ENCODE measurements at places on chromosomes 12 and 14.

DNA sequence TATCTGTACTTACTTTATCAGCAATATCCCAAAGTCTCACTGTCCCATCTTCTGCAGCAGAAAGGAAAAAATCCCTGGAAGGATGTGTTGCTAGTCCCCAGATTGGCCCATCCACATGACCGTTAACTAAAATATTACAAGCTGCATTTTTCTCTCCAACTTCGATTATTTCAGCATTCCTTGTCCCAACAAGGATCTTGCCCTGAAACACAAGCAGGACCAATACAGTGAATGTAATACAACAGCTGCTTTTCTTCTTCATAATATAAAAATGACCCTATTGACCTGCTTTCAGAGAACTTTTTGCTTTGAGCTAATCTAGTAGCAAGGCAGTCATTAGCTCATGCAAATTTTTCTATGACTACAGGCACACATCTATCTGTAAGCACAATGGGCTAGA lies 58.3 kb downstream of the ZC3H14 start:
- DNase-seq: no peak

DNA sequence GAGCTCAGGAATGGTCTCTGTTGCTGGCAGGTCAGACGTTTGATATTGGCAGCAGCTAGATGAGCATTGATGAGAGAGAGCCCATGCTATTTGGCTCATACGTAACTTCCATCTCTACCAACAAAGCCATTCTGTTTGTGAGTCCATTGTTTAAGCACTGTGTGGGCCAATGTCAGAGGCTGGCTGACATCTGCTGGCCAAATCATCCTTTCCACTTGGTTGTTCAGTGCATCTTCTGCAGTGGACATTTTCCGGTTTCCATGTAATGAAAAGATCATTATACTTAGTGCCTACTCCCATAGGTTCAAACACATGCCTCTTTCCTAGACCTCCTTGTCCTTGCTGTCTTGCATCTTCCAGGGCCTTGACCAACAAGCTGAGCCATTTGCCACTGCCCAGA lies 59.2 kb downstream of the IFT81 start:
- DNase-seq: no peak

DNA sequence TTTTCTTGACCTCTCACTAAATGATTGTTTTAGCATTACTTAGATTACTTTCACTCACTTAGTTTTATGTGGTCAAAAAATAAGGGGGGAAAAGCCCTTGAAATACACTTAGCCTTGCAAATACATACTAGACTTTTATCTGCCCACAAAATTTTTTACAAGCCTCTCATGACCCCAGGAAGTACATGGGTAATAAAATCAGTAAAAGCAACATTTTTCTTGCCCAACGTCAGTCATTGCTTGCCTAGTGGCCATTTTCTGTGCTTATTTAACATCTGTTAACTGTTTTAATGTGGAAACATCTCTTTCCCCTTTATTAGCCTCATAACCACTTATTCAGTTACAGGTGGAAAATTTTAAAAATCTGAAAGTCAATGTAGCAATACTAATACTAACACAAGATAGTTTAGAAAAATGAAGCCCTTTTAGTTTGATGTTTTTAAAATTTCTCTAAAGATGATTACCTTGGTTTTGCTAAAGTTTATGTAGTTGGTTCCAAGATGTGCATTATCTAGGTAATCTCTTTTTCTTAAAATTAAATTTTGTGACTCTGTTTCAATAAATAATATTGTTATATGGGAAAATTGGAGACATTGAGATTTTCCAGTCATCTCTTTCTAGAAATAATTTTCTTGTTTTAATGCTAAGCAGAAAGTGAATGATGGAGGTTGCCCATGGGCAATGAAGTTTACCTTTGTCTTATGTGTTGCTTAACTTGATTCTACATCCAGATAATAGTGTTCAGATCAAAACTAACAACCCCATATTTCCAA lies 175.5 kb downstream of the TMTC2 start:
- no peak for DNase-seq

DNA sequence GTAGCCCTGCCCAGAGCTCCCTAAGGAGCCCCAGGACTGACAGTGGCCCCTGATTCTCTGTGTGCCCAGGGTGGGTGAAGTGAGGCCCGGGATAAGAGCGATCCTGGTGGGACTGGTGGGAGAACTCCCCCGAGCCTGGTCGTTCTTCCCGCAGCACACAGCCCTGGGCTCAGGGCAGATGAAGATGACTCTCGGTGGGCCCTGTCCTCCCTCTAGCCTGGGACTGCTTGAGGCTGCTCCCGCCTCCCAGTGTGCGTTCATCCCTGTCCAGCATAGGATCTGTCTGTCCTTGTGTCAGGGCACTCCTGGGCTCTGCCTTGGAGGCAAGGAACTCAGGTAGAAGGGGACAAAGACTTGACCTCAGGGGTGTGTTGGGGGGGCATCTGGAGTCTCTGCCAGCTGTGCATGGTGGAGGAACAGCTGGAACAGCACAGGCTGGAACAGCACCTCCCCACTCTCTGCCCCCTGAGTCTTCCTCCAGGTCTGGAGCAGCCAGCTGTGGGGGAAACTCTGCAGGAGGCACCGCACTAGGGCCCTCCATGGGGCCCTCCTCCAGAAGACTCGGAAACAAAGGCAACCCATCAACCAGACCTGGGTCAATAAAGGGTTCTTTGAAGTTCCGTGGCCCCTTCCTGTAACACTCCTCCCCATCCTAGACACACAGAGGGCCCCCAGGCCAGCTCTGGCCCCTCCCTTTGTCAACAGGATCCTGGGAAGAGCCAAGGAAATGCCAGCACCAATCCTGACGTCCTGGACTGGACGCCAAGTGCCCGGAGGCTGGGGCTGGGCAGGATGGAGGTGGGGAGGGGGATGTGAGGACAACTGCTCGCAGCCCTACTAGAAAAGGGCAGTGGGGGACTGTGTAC lies 15.9 kb downstream of the FAIM2 start:
- DNase-seq: no peak

- DNase-seq: no peak
These were observed 11.7 kb downstream of the SP1 start for GRCh38 chr12:53391724-53392123.

DNA sequence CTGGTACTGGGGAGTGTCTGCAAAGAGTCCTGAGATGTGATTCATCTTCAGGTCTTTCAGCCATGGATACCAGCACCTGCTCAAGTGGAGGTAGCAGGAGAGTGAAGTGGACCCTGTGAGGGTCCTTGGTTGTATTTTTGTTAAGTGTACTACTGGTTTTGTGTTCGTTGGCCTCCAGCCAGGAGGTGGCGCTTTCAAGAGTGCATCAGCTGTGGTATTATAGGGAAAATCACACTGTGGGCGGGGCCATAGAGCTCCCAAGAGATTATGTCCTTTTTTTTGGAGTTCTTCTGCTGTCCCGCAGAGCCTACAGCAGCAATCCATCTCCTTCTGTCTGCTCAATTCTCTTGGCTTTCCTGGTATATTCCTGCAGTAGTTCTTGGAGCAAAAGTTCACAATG lies 66.8 kb downstream of the SPATA7 start:
- DNase-seq: no peak

DNA sequence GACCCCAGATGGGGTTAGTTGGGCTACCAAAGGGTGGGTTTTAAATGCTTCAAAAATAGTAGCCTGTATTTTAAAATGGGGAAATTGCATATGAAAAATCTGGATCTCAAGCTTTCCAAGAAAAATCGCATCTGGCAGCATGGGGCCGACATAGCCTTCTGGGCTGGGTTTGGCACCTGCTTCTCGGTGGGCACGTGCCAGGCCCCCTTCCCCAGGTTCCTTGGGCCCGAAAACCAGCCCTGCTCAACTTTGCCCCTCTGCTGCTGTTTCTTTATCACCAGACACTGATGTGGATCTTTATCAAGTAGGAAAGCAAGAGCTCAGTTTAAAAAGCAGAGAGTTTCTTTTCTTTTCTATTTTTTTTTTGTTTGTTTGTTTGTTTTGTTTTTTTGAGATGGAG lies 95.1 kb downstream of the DICER1 start:
- DNase-seq: no peak

GRCh38 chr14:105944632-105945610 lies 418.5 kb downstream of the TMEM121 start:
- DNase-seq: peak; percentile 79
